ENCODE measurements at places on chromosomes 7 and 10.

DNA sequence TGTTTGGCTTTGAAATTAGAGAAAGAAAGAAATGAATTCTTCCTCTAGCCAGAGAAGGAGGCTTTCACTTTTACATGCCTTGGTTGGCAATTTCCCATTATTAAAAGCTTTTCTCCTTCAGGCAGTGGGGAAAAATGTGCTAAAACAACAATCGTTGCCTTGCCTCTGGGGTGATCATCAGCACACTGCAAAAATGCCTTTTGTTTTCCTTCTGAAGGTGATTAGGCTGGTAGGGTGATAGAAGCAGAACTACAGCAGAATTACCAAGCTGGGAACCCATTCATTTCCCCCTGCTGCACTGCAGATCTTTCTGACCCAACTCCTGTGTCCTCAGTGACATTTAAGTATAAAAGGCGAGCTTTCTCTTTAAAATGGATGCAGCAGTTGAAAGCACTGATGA, 22.2 kb downstream of the ANK3 start:
- no peak for DNase-seq

DNA sequence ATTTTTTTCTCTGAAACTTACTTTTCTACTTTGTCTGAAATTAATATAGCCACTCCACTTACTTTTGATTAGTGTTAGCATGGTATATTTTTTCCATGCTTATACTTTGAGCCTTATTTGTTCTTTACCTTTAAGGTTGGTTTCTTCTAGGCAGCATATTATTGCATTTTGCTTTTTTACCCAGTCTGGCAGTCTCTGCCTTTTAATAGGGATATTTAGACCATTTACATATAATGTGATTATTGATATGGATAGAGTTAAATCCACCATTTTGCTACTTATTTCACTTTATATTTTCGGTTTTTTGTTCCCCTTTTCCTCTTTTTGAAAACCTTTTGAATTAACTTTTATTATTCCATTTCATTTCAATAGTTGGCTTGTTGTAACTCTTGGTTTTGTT, 30.3 kb downstream of the CYP26A1 start:
- DNase-seq = no peak

DNA sequence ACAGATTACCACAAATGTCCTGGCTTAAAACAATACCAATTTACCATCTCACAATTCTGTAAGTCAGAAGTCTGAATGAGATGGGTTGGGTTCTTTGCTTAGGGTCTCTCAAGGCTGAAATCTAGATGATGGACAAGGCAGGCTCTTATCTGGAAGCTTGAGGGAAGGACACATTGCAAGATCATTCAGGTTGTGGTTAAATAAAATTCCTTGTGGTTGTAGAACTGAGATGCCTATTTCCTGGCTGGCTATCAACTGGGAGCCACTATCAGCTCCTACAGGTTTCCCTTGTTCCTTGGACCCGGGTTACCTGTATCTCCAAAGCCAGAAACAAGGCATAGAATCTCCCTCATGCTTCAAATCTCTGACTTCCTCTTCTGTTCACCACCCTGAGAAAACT, 148.4 kb downstream of the MDFIC start:
- no peak for DNase-seq

DNA sequence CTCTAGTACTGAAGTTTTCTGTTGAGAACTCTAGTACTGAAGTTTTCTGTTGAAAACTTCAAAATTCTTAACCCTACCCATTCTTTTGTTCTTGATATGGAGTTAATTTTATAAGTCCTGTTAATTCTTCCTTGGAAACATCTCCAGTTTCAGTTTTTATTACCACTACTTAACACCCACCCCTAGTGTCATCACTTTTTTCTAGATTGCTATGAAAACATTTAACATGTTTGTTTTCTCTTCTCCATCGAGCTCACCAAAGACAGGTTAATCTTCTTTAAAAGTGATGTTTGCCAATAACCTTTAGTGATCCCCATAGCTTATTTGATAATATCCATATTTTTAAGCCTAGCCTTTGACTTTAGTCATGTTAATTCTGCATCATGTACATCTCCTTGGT, 147.9 kb downstream of the PPP1R9A start:
- no peak for DNase-seq

DNA sequence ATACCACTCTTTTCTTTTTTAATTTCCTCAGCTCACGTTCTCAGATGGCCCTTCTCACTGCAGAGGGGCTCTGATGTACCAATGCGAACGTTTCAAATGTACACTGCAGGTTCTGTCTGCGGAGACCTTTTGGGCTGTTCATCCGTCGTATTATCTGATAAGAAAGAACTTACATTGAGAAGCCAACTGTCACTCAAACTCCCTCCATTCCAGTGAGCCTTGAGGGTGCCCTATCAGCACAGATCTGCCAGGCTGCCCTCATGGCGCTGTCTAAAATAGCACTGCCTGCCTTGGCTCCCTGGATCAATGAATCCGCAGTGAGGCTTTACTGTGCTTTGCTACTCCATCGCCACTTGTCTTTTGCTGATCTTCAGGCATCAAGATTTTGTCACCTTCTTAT, 61.8 kb downstream of the ARL5B start:
- no peak for DNase-seq
